COLO829 (cell line): ENCODE measurements at places on chromosomes 1 and 21.
A peak's percentile ranks its signal among the peaks of the same experiment; 100 is the strongest.

- DNase-seq, result peak; percentile 62
Observed at GRCh38 chr1:210129759-210130158, 102.8 kb upstream of the SERTAD4 start.

DNA sequence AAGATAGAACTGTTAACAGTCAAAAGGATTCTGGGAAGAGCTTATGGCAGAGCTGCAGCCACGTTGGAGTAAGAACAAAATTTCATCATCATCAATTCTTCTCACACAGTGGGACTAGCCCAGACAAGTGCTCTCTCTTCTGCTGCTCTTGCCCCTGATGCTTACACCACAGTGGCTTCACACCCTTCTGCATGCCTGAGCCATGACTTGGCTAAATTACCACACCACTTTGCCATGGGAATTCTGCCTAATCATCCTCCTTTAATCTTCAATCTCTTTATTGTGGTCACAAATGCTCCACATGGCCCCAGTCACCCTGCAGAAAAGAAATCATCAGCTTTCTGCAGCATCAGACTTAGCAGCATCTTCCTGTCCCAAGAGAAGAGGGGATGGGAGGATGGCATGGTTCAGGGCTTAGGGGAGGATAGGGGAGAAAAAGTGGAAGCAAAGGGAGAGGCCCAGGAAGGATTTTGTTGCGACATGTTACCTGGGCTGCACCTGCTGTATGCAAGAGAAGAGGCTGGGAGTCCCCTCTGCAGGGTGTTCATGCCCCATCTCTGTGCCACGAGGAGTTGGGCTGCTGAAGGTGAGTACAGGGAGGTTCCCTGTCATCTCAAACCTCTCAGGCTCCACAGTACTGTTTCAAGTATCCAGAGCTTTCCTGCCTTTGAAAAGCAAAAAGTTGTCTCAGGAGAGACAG lies 9.0 kb upstream of the RPTN start:
- DNase-seq, result peak; percentile 27

DNA sequence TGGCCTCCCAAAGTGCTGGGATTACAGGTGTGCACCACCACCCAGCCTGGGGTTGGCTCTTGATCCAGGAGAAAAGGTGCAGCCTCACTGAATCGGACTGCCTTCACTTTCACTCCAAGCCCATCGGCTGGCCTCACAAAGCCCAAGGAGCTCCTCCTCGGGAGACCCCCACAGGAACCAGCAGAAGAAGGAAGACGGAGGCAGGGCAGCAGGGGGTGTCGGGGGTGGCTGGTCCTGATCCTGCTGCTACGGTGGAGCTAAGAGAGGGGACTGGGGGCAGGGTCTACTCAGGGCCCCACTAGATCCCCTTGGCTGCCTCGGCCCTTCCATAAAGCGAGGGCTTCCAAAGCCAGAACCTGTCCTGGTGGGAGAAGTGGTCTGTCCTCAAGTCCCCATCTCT lies 93.9 kb downstream of the STUM start:
- DNase-seq, result no peak

DNA sequence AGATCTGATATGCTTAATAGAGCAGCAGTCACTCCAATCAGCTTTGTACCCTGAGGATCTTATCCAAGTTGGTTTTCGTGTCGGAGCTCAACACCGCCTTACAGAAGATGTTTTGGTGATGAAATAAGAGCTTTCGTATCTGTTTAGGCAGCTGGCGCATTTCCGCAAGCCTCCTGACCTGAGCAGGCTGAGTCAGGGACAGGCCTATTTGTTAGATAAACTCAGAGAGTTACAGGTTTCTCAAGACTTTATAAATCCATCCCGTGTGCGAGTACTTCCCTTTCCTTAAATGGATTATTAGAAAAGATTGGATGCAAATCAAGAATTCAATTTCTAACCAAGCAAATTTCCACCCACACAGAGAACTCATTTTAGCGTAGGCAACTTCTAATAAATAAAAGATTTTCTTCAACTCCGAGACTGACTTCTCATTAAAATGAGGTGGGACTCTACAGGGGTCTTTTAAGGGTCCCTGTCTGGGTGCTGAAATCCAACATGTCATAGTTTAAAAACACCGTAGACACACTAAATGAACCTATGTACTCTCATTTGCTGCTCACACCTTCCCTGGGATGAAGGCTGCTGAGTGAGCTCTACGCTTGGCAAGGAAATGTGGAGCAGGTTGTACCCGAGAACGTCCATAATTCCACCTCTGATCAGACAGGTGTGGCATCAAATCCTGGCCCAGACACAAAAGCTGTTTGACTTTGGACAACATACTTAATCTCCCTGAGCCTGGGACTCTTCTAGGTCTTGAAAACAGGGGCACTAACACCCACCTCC lies 106.9 kb upstream of the F3 start:
- no peak for DNase-seq

- no peak for DNase-seq
Observed at GRCh38 chr1:222912730-222913129, 97.9 kb downstream of the DISP1 start.

GRCh38 chr1:3367376-3367775 lies 87.1 kb upstream of the ARHGEF16 start:
- no peak for DNase-seq
